ENCODE measurements at places on chromosomes 11 and 22.

GRCh38 chr22:50527921-50528681 lies 1.7 kb downstream of the TYMP start:
- DNase-seq = no peak

DNA sequence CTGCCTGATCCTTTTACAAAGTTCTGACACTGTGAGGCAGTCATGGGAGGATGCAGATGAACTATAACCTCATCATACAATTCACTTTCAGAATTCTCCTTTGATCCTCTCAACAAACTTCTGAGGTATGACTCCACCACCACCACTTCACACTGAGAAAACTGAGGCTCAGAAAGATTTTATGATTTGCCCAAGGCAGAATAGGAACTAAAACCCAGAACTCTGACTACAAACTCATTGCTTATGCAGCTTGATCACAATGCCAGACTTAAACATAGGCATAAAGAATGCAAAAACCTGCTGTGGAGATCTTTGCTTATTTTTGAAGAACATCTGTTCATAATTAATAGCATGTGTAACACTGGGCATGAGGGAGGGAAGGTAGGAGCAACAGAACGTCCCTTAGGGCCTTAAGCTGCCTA lies 20.4 kb downstream of the FAM168A start:
- DNase-seq = peak; percentile 51

DNA sequence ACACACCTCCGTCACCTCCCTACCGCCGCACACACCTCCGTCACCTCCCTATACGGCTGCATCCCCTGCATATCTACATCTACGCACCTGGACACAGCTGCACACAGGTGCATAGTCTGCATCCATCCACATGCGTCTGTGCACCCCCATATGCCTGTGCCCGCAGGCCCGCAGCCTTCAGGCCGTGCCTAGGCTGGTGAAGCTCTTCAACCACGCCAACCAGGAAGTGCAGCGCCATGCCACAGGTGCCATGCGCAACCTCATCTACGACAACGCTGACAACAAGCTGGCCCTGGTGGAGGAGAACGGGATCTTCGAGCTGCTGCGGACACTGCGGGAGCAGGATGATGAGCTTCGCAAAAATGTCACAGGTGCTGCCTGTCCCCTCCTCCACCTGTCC lies 4.8 kb downstream of the PKP3 start:
- DNase-seq = peak; percentile 29

GRCh38 chr11:11836676-11837231 lies 5.0 kb upstream of the USP47 start:
- DNase-seq = no peak

- peak; percentile 91 for DNase-seq
Measured at GRCh38 chr11:762421-763072, 14.7 kb downstream of the GATD1 start.

DNA sequence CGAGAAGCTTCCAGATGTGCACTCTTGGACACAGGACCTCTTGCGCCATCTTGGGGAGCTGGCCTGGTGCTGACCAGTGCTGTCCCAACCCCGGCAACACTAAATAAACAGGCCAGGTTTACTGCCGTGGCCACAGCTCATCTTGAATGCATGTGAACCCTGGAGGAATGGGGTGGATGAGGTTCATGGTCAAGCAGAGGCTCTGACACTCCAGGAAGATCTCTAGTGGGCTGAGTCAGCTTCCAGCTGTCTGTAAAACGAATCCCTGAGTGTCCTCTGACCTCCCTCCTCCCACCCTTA lies 51.8 kb downstream of the ALX4 start:
- no peak for DNase-seq

DNA sequence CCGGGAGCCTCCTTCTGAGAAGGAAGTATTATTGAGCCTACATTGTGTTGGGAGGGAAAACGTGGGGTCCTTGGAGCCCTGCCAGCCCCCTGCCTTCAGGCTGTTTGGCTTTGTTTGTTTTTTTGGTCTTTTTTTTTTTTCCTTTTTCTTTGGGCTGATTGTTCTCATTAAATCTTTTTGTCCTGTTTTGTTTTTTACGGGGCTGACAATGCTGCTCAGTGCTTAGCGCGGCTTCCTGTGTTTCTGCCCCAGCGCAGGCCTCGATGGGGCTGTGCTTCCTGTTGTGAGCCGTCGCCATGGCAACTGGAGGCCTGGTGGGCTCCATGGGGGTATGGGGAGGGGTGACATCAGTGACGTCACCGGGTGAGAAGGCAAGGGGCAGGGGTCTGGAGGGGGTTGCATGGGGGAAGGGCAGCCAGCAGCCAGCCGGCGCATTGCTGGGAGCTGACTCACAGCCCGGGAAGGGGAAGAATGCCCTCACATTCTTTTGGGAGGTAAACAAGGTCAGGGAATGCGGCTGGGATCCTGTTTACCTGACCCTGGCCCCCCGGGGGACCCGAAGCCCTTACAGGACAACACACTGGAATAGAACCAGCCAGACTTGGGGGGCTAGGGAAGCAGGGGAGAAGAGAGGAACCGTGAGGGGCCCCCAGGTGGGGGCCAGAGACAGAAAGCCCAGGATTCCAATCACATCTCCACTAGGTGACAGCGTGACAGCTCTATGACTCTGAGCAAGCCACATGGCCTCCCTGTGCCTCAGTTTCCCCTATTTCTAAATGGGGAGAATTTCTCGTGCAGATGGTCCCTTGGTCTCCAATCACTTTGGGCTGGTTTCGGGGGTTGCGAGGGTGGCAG lies 22.2 kb upstream of the CBX7 start:
- peak; percentile 90 for DNase-seq

DNA sequence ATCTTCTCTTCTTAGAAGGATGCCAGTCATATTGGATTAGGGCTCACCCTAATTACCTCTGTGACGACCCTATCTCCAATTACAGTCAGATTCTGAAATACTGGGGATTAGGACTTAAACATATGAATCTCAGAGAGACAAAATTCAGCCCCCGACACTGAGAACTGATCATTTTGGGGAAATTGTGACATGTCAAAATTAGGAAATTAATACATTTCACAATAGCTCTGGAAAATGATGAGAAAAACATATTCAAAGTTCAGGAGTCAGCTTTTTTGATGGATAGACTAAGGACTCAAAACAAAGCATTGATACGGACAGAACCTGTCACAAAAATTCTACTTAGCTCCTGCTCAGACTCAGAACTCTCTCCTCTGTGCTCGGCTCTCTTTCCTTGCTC lies 40.8 kb downstream of the COMMD9 start:
- no peak for DNase-seq

DNA sequence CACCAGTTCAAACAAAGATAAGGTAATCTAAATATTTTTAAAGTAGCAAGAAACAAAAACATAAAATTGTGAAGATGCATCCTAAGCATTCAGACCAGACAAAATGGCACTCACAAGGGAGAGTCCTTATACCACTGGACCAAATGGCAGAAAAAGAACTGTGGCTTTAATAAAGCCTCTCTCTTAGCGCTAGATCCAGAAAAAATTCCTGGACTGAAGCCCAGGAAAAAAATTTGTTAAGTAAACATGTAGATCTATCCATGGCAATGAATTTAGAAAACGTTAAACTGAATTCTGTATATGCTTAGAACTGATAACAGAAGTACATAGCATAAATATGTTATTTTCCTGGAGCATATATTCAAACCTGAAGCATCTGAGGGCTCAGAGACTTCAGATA lies 11.8 kb upstream of the CD59 start:
- DNase-seq = no peak

DNA sequence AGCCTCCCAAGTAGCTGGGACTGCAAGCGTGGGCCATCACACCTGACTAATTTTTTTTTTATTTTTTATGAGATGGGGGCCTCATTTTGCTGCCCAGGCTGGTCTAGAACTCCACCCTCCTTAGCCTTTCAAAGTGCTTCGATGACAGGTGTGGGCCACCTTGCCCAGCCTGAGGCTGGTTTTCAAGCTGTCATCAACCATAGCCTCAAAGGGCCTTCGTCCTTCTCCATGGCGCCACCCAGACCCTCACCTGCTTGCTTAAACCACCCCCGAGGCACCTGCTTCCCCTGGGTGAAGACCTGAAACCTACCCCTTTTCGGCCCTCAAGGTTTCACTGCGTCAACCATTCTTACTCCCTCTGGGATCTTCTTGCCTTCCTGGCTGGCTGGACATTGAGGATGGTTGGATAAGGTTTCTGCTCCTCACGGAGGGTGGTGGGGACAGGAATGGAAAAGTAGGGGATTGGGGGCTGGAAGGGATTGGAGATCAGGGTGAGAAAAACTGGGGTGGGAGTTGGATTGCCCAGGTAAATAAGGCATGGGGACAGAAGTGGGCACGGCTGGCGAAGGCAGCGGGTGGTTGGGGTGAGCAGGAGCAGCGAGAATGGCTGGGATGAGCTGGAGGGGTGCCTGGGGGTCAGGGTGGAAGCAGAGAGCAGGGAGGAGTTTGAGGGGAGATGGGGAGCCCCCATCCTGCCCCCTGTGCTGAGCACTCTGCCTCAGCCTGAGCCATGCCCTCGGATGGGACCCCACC lies 2.8 kb upstream of the ACR start:
- DNase-seq = no peak

DNA sequence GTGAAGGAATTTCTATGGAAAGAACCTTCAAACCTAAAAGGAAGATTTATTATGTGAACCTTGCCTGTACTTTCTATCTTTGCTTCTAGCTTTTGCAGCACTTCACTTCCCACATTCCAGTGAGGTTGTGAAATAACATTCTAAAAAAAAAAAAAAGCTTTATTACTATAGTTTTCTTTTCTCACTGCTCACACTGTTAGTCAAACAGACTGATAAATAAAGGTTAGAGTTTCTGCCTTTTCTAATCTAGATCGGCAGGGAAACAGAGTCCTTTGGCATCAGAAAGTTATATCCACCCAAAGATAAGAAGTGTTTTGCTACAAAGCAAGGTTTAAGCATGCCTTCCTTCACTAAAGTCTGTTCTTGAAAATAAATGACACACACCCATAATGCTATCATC lies 2.8 kb downstream of the AAMDC start:
- peak; percentile 64 for DNase-seq

- peak; percentile 80 for DNase-seq
Measured at GRCh38 chr11:114762408-114762807, 84.1 kb downstream of the NXPE2 start.

GRCh38 chr11:3043315-3043871 lies 13.8 kb downstream of the CARS1 start:
- DNase-seq = peak; percentile 83

GRCh38 chr11:17781221-17781620 lies 46.6 kb downstream of the KCNC1 start:
- no peak for DNase-seq

- peak; percentile 66 for DNase-seq
Measured at GRCh38 chr11:71251761-71252268, 562 bp downstream of the SHANK2 start.

DNA sequence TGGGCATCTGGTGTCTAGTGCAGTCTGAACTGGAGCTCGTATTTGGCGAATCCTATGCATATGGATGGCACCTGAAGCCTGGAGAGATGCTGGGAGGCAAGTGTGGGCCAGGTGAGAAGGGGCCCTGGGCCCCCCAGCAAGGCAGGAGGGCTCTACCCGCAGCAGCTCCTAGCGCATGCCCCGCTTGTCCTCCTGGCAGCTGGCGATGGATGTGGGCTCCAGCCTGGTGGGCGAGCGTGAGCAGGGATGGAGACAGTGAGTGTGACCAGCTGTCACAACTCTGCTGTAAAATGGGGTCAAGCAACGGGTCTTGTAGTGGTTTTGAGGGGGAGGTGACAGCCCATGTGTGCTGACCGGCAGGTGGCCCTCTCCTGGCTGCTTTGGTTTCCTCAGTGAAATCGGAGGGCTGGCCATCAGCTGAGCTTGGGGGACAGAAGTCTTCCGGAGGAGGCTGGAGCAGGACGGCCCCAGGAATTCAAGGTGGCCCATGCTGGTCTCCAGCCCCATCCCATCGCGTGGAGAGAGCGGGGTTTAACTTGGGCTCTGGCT lies 12.0 kb downstream of the FRMD8 start:
- DNase-seq = no peak

DNA sequence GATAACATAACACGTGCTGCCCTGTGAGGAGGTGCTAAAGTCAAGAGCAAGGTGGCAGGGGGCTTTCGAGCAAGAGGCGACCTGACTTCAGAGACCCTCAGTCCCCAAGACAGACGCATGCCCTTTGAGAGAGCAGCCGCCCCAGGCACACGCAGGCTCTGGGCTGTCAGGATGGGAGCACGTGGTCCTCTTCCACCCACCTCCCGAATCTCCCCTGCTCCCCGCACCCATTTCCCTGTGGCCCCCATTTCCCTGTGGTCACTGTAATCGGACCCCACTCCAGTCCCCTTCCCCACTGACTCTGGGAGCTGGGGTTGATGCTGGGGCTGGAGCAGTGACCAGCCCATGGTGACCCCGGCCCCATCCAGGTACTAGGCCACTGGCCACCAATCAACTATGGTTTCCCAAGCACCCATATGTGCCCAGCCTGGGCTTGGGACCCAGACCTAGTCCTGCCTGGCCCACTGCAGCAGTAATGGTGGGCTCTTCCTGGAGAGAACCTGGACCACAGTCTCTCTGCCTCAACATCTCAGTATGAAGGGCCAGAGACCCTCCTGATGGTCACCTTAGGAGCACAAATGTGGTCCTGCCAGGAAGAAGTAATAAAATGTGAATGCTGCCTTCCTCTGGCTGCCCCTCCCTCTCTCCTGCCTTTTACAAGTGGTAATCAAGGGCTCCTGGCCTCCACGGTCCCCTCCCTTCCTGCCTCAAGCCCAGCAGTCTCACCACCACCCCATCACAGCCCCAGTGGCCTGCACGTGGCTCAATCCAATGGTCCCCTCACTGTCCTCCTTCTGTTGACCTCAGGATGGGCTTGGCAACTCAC lies 39.0 kb downstream of the IGLL5 start:
- DNase-seq = no peak

- no peak for DNase-seq
Measured at GRCh38 chr11:35077709-35078469, 61.1 kb upstream of the CD44 start.

- DNase-seq = no peak
Measured at GRCh38 chr11:106456647-106457046, 379.2 kb downstream of the AASDHPPT start.

GRCh38 chr22:40153705-40154104 lies 24.0 kb upstream of the TNRC6B start:
- DNase-seq = no peak

DNA sequence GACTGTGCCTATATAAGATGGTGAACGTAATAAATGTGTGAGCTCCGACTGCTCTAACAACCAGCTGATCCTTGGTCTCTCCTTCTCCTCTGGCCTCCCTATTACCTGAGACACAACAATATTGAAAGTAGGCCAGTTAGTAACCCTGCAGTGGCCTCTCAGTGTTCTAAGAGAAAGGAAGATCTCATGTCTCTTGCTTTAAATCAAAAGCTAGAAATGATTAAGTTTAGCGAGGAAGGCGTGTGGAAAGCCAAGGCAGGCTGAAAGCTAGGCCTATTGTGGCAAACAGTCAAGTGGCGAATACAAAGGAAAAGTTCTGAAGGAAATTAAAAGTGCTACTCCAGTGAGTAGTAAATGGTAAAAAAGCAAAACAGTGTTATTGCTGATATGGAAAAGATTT lies 39.5 kb downstream of the HIPK3 start:
- no peak for DNase-seq

All from GM03348 (cell line).